ENCODE measurements at places on chromosomes 3 and 15.

DNA sequence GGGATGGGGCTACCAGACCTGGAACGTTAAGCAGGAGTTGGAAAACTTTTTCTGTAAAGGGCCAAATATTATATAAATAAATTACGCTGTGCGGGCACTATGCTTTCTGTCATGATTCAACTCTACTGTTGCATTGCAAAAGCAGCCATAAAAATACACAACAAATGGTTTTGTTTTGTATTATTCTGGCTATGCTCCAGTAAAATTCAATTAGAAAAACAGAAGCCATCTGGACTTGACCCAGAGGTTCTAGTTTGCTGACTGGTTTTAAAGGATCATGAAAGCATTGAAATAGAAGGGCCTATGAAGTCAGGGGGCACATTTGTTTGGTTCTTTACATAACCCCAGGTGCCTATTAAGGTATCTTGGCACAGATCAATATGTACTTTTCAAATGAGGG lies 647.4 kb upstream of the LMCD1 start:
- DNase-seq: no peak

DNA sequence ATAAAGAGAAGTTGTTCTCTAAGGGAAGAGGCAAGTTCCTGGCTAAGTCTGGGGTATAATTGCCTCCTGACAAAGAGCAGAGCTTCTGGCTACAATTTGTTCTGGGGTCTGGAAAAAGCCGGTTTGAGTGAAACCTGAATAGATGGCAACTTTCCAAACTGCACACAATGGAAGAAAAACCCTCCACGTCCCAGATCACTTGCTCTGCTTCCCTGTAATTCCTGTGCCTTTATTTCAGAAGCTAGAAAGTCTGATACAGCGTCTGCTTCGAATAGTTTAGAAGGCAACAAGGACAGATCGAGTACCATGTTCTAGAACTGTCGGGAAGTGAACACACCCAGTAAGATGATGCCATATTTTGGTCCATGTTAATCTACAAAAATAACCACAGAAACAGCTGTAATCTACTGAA lies 1.6 kb upstream of the WDR82 start:
- DNase-seq: no peak

DNA sequence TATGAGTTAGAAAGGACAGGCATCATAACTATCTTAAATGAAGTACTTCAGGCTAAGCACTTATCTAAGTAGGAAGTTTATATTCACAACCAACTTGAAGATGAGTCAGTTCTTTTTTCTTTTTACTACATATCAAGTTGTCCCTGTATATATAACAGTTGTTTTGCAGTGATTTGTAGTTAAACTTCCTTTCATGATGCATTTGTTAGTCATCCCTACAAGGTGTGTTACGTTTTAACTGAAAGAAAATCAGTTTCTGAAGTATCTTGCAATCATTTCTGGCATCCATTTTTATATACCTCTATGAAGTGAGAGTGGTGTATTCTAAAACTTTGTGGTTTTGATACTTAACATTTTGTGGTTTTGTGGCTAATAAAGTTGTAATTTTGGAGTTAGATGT lies 46.1 kb downstream of the ZFAND6 start:
- DNase-seq: no peak

GRCh38 chr3:191301017-191301416 lies 28.2 kb upstream of the CCDC50 start:
- no peak for DNase-seq
